AG09309 (cell line): ENCODE measurements at places on chromosomes 4 and X.

DNA sequence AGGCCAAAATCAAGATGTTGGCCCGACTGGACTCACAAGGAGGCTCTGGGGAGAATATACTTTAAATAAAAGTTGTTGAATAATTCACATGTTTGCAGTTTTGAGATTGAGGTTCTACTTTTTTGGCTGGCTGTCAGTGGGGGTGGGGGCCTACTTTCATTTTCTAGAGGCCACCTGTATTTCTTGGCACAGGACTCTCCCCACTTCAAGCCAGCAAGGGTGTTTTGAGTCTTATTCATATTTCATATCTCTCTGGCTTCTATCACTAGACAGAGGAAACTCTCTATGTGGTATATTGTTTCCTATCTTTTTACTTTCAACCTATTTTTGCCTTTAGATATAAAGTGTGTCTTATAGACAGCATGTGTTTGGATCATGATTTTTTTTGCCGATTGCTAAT lies 266.4 kb downstream of the PRR32 start:
- DNase-seq = no peak

DNA sequence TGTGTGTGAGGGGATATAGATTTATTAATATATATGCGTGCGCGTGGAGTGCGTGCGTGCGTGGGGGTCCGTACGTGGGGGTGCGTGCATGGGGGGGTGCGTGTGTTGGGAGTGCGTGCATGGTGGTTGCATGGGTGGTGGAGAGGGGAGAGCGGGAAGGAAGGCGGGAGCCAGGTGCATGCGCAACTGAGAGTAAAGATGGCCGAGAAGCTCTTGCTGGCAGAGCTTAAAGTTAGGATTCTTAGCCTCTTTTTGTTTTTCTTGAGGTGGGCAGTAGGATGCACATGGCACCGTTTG lies 45.8 kb downstream of the TEX13B start:
- no peak for DNase-seq

DNA sequence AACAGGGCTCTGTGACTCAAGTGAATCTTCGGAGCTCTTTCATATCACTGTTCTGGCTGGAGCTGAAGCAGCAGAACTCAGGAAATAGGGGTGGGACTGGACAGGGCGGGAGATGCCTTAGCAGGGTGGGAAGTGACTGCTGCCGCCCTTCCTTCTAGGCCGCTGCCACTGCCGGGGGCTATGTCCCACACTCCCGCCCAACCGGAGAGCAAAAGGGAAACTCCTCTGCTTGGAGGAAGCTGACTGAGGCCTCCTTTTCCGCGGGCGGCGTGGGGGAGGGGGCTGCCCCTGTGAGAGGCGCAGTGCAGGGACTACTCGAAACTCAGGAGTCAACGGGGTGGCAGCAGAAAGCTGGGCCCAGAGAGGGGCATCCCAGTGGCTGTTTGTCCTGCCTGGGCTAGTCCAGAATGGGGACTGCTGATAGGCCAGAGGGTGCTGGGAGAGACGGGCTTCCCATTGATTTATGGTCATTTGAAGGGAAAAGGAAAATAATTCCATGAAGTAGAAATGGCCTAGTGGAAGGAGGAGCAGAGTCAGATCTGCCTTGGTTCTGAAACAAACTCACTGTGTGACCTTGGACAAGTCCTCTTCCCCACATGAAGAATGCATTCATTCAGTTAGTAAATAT lies 36.9 kb downstream of the STARD8 start:
- DNase-seq = no peak

- DNase-seq = no peak
These were observed 13.0 kb upstream of the RHOH start for GRCh38 chr4:40183615-40184411.

DNA sequence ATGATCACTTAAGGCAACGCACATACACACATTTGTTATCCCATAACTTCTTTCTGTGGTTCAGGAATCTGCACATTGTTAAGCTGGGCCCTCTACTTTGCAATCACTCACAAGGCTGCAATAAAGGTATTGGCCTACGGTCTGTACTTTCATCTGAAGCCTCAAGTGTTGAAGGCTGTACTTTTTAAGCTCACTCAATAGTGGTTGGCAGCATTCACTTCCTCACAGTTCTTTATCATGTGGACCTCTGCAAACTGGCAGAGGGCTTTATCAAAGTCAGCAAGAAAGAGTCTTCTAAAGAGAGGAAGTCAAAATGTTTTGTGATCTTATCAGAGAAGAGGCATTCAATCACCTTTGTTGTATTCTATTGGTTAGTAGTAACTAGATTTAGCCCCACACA lies 301.4 kb upstream of the EPHA5 start:
- no peak for DNase-seq

DNA sequence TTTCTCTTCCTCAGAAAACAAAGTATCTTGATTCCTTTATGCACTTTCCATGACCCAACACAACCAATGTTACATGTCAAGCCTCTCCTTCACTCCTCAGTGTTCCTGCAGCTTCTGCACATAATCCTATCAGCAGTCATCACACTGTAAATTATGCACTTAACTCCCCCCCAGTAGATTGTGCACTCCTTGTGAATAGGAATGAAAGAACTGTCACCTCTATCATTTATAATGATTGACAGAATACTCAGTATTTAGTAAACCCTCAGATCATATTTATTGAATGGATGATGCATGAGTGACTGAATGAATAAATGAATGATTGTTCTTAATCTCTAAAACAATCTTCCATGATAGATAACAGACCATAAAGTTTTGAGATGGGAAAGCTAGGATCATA lies 253.3 kb downstream of the HS3ST1 start:
- DNase-seq = no peak

GRCh38 chrX:106897259-106897658 lies 5.9 kb downstream of the RIPPLY1 start:
- no peak for DNase-seq

DNA sequence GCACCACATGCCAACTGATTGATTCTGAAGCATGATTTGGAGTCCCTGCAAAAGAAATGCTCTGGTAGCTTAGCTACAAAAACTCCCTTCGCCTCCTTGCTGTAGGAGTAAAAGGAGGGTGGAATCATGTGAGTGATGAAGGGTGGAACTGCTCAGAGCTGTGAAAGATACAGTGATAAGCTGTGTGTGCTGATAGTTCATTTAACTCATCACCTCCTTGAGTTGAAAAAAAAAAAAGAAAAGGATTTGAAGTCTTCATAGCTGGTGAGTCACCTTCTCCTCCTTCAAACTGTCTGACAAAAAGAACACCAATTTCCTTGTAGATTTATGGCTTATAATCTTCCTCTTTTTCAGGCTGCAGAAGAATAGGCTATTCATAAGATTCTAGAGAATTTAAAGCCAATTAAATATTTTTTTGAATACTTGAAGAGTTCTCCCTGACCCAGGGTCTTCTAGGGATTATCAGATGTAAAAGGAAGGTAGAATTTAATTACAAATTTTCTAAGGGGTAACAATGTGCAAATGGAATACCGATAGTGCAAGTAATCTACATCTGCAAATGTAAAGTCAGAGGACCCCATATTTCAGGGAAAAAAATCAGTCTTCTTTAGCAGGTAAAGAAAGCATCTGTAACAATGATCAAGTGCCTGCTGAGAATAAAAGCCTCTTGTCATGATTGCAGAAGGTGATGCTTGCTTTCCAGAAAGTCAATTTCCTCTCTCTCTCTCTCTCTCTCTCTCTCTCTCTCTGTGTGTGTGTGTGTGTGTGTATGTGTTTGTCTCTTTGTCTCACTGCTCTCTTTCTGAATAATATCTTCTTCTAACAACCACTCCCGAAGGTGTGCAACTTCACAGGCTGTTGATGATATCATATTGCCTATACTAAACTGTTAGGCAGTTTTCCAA lies 208.8 kb upstream of the VEGFC start:
- DNase-seq = no peak

DNA sequence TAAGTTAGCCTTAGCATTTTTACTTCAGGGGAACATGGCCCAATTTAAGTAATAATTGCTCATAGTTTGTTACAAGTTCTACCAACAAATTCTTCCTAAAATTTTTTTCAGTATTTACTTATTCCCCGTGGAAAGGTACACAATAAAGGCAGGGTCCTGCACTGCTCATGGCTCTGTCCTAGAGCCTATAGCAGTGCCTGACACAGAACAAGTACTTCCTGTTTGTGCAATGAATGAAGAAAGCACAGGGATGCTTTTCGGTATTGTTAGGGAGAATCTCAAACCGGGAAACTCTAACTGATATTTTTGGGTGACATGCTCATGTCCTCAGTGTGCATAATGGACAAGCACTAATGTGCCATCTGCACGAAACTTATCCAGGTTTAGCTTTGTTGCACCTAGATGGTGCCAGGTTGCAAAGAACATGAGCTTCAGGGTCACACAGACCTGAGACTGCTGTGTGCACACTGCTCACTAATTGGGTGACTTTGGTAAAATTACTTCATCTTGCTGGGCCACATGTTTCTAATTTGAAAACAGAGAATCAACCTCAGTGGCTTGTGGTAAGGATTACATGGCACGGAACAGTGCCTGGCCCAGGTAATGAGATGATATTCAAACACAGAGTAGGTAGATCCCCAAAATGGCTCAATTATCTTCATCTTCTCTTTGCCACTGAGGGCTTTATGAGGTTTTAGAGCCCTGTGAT lies 175.8 kb upstream of the NPY2R start:
- DNase-seq = no peak

GRCh38 chrX:39017716-39018115 lies 216.5 kb downstream of the MID1IP1 start:
- DNase-seq = no peak

GRCh38 chrX:43386875-43387274 lies 269.2 kb upstream of the MAOA start:
- no peak for DNase-seq

DNA sequence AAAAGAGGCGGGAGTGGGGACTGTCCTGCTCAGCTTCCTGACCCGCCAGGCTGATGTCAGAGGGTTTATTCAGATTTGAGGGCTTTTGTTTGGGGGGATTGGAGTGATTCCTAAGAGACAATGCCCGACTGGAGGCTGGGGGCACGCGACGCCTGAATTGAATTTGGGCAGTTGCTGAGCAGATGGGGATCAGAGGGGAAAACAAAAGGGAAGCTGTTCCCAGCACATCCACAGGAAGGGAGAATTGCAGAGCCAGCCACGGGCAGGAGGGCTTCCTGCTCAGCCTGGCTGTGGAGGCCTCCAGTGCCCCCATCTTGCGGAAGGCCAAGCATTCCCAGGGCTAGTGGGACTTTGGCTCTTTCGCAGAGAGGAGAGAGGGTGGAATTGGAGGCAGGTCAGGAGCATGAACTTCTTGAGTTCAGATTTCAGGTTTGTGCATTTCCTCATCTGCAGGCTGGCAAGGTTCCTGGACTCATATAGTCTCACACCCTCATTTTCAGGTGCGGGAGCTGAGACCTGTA lies 162.8 kb downstream of the NHS start:
- DNase-seq = no peak

DNA sequence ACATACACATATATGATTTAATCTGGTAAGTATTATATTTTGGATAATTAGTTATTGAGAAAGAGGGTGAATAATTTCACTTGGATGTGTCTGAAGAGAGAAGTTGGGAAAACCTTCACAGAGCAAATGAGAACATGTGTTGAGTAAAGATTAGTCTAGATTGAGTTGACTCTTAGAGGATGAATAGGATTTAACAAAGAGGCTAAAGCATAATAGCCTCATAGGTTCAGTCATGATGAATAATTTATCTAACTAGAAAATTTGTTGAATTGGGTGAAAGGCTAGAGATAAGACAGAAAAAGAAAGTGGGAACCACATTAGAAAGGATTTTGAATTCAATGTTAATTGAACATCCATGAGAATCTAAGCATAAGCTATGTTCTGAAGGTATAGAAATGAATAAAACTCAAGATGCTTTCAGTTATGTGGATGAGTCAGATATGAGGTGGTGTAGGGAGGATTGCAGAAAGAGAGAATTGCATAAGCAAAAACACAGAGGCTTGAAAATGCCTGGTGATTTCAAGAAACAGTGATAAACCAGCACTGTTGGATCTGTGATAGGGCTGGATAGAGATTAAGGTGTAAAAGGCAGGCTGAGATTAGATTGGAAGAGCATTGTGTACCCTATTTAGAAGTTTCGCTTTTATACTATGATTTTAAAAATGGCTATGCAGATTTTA lies 207.6 kb upstream of the NR3C2 start:
- DNase-seq = no peak

- DNase-seq = no peak
These were observed 49.0 kb downstream of the SH2D1A start for GRCh38 chrX:124395145-124395880.

DNA sequence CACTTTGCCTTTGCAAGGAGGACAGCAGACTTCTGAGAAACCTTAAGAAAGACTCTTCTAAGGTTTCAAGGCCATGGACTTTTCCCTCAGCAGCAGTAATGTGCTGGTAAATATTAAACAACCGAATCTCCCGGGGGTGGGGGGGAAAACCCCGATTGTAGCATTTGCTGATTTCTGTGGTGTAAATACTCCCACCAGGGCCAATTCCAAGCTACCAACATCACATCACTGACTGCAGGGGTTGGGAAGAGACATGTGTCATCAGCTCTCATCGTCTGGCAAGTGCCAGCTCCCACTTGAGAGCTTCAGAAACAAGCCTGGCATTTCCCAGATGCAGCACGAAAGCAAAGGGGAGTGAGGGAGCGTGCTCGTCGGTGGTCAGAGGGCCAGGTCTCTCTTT lies 101.2 kb downstream of the BCOR start:
- no peak for DNase-seq

GRCh38 chr4:8287343-8288280 lies 18.1 kb downstream of the HTRA3 start:
- DNase-seq = no peak

DNA sequence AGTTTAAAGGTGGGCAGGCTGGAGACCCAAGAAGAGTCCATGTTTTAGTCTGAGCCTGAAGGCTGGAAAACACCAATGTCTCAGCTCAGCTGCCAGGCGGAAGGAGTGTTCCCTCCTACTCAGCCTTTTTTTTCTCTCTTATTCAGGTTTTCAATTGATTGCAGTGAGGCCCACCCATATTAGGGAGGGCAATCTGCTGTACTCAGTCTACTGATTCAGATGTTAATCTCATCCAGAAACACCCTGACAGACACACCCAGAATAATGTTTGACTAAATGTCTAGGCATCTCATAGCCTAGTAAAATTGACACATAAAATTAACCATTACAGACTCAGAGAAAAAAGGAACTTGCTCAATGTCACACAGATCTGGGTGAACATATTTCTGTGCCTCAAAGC lies 347.1 kb downstream of the GBA3 start:
- DNase-seq = no peak

DNA sequence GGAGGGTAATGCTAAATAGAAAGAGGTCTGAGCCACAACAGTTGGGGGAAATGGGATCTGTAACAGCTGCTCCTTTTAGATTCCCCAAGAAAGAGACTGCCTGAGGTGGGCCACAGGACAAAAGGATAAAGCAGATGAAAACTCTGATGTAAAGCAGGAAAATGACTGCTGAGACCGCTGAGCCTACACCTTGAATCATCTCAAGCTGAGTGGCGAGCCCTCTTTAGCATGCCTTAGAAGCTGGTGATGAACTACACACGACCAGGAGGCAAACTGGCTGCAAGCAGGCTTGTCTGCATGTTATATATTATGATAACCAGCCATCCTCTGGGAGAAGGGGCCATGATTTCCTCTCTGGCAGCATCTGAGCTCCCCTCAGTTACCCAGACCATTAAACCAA lies 88.4 kb downstream of the TTC29 start:
- DNase-seq = no peak

- no peak for DNase-seq
These were observed 736 bp downstream of the IDS start for GRCh38 chrX:149504226-149504914.
